Renal cortical epithelial cell (primary cell): ENCODE measurements at places on chromosomes 16 and 17. TPM values are rescaled to one million over a fixed set of nuclear protein-coding genes. Genes with fewer than 3 reads are reported as not detected.

GRCh38 chr17:58010067-58010799, 3.2 kb upstream of the SRSF1 start:
- DNase-seq, result no peak

The UTS2R gene
- total RNA-seq, result 0.10 TPM in 1 of 2 replicates, not detected in the other

The FZD2 gene
- total RNA-seq, result 1.6 and 19.9 TPM in 2 replicates

The BCAR1 gene
- total RNA-seq, result 48.6 and 116 TPM in 2 replicates

- peak; percentile 16 for DNase-seq
These were observed 32.3 kb upstream of the TANC2 start for GRCh38 chr17:62933501-62934385.

The POLR3K gene
- total RNA-seq, result 4.1 and 4.5 TPM in 2 replicates

The ABCC3 gene
- 28.3 and 250 TPM in 2 replicates for total RNA-seq

DNA sequence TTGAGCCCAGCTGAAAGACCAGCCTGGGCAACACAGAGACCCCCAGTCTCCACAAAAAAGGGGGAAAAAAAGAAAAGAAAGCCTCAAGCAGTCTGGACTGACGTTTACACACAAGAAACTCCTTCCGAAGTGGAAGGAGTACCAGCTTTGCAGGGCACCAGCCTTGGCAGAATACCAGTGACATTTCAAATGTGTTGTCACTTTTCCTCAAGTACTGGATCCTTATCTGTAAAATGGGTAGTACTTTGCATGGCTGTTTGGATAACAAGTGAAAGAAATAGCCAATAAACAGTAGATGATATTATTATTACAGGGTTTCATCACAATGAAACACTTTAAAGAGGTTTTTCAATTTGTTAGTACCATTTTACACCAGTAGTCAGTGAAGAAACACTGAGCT, 14.2 kb downstream of the YWHAE start:
- no peak for DNase-seq

DNA sequence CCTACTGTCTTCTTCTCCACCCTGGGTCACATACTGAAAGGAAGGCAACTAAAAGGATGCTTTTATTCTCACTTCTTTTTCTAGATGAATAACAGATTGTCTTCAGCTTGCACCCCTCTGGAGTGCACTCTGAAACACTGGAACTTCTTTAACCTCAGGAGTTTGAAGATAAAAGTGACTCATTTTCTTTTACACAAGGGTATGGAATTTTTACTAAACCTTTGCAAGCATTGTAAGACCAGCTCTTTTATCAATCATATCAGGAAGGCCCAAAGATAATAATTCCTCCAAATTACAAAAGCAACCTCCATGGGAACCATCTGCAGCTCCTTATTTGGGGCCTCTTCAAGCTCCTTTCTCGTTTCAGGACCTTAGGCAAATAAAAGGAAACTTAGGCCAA, 193.5 kb upstream of the KIF2B start:
- DNase-seq, result peak; percentile 39

GRCh38 chr16:27486344-27486743, 63.4 kb downstream of the GTF3C1 start:
- no peak for DNase-seq

GRCh38 chr17:27558842-27559505, 72.0 kb upstream of the LGALS9 start:
- DNase-seq, result peak; percentile 39

- peak; percentile 4 for DNase-seq
These were observed 142.9 kb downstream of the RAB11FIP4 start for GRCh38 chr17:31534223-31534888.

GRCh38 chr17:13415871-13416416, 185.8 kb downstream of the HS3ST3A1 start:
- no peak for DNase-seq

DNA sequence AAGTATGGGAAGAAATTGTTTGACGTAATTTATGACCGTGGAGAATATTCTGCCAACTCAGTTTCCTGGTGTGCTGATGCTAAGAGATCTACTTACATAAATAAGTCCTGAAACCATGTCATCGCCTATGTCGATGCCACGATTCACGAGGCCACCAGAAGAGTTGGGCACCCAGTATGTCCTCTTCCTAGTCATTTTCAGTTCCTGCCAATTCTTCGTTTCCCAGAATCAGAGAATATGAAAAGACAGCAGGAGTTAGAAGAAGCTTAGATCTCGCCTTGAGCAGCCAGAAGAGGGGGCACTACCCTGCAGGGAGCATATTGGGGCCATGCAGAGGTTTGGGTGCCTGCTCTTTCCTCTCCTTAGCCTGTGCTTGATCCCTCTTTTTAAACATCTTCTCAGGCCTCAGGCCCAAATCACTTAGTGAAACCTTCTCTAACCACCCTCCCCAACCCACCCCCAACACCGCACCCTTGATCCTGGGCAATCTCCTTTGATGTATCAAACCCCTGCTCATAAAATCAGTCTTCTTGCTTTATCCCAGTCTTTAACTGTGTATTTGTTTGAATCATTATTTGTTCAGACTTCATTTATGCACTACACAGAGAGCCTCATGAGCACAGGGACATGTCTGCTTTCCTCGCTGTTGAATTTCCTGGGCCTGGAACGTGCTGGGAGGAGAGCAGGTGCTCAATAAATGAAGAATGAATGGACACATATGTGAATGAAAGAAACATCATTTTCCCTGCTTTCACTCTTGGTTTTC, 12.2 kb upstream of the LONP2 start:
- DNase-seq, result peak; percentile 22

DNA sequence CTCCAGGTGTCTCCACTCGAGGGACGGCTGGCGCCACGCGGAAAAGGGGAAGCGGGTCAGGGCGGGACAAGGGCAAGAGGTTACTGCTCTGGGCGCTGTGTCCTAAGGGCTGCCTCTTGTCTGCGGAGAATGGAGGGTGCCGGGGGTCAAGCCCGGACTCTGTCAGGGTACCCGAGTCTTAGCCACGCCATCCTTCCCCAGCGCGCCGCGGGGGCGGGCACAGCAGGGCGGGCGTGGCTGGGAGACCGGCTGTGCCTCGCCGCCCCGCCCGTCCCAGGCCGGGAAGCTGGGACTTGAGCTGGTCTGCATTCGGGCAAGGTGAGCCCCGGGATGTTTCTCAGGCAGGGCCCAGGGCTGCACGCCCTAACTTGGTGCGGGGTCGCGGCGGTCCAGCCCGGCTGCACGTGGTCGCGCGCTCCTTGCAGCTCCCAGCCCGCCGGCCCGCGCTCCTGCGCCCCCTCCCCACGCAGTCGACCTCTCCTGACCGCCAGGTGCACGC, 6.2 kb upstream of the ACTG1 start:
- no peak for DNase-seq

DNA sequence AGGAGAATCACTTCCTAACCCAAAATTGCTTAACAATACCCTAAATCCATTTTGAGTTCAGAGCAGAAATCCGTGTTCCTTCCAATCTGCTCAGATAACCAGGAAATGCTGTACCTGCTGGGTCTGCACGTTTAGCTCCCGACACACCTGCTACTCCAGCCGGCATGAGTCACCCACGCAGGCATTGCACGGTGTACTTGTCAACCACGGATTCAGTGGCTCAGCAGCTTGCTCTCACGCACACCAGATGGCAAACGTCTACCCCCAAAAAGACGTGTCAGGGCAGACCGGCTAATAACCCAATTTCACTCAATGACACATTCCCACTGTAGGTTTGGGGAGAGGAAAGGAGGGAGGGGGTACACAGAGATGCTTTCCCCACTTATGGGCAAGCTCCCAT, 468.1 kb downstream of the SOX9 start:
- DNase-seq, result peak; percentile 69

The MVP gene
- 431 and 491 TPM in 2 replicates for total RNA-seq

GRCh38 chr17:8147805-8148404, 4.3 kb downstream of the PER1 start:
- no peak for DNase-seq

GRCh38 chr16:67683767-67684166, 17.2 kb downstream of the C16orf86 start:
- DNase-seq, result no peak

DNA sequence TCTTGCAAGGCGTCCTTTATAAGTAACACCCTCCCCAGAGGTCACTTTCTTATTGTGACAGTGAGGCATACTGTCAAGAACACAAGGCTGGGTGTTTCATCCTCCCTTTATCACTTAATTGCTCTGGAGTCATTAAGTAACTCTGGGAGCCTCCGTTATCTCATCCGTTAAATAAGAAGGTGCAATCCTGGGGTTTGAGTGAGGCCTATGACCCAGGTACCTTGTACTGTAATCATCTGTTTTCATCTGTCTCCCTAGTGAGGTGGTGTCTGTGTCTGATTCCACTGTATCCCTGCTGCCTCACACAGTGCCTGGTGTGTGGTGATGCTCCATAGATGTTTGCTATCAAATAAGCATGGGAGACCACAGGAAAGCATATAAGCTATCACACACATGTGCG, 17.7 kb downstream of the TNS4 start:
- DNase-seq, result no peak

DNA sequence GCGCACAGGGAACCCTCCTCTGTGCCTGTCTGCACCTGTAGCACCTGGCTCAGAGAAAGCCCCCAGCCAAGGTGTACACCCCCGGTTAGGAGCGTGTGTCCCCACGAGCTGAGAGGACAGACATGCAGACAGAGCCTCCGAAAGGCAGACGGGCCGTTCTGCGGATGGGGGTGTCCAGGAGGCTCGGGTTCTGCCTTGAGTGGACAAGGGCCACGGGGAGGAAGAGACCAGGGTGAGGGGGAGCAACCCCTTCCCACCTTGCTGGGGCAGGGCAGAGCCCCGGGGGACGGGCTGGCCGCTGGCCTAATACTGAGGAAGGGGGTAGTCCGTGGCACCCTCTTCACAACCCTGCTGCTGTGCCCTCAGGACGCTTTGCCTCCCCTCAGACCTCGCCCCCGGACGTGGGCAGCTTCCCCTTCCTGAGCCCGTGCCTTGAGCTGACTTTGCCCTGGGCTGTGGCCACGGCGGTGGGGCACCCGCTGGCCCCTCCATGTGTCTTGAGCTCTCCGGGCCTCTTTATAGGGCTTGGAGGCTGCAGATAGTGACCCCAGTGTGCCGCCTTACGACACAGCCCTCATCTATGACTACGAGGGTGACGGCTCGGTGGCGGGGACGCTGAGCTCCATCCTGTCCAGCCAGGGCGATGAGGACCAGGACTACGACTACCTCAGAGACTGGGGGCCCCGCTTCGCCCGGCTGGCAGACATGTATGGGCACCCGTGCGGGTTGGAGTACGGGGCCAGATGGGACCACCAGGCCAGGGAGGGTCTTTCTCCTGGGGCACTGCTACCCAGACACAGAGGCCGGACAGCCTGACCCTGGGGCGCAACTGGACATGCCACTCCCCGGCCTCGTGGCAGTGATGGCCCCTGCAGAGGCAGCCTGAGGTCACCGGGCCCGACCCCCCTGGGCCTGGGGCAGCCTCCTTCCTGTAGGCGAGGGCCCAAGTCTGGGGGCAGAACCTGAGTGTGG, 5.7 kb downstream of the SLC22A31 start:
- no peak for DNase-seq

DNA sequence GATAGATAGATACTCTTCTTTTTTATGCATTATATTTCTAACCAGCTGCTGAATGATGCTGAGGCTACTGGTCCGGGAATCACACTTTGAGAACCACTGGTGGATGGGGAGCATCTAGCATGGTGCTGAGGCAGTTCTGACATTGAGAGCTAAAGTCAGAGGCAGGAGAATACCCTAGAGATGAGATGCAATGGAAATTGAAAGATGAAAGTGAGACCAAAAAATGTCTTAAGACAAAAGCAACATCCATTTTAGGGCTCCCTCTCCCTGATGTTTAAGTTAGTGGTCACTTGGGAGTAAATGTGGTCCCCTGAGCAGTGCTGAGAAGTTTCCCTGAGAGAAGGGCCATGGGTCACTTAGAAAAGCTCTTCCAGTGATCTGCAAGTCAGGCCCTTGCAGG, 6.8 kb downstream of the PCTP start:
- DNase-seq, result no peak

- DNase-seq, result peak; percentile 48
These were observed 1.9 kb upstream of the MT1B start for GRCh38 chr16:56649820-56650219.

DNA sequence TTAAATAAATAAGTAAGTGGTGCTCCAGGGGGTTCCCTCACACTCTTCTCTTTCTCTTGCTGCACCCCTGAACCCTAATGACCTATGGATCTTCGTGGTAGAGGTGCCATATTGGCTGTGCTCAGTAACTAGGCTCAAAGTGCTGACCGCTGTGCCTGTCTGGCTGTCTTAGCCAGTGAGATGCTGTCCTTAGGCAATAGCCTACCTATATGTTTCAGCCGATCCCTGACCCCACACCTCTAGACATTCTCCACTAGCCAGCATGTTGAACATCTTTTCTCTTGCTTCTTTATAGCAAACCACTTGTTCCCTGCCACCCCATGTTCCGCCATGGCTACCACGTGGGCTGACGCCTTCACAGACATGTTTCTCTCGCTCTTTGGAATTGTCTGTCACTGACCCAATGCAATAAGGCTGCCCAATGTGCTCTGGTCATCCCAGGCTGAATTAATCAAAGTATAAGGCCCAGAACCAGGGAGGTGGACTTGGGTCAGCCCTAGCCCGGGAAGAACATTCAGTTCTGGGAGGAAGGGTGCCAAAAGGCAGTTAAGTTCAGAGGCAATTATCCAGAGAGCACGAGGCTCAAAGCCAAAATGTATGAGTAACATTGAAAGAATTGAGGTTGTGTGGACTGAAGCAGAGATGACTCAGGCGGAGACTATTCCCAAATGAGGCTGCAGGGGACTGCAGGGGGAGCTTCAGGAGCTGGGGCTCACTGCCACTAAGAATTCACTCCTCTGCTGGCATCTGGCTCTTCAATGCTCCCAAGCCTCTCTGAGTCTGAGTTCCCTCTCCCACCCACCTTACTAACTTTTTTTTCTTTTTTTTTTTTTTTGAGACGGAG, 28.7 kb upstream of the TNRC6A start:
- DNase-seq, result peak; percentile 99

GRCh38 chr16:2422123-2422867, 7.0 kb upstream of the CCNF start:
- DNase-seq, result no peak

The TP53TG3 gene
- total RNA-seq, result not detected in 2 replicates

The TMC7 gene
- total RNA-seq, result 0.87 and 1.1 TPM in 2 replicates

The ARL5C gene
- not detected in 2 replicates for total RNA-seq

DNA sequence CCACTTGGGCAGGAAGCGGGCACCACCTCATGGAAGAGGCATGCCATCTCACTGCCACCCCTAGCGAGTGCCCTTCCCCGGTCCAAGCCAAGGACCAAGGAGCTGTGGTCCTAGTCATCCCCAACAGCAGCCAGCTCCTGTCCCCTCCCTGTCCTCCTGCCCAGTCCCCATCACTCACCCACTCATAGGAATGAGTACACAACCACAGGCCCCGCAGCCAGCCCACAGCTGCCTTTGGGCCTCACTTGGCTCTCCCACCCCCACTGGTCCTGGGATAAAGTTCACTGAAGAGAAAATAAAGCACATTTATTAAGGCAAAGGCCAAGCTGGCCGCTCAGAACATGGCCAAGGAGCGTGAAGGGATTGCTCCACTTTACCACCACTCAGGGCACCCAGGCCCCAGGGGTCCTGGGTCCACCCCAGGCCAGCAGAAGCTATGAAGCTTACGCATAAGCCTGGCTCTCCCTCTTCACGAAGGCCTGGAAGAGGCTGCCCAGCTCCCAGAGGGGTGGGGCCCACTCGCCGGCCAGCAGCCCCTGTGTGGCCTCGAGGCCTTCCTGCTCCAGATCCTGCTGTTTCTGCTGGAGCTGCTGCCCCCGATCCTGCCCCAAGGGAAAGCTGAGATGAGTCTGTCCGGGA, 3.6 kb downstream of the SCRN2 start:
- DNase-seq, result peak; percentile 31
